ENCODE measurements at places on chromosomes 12 and 14.

DNA sequence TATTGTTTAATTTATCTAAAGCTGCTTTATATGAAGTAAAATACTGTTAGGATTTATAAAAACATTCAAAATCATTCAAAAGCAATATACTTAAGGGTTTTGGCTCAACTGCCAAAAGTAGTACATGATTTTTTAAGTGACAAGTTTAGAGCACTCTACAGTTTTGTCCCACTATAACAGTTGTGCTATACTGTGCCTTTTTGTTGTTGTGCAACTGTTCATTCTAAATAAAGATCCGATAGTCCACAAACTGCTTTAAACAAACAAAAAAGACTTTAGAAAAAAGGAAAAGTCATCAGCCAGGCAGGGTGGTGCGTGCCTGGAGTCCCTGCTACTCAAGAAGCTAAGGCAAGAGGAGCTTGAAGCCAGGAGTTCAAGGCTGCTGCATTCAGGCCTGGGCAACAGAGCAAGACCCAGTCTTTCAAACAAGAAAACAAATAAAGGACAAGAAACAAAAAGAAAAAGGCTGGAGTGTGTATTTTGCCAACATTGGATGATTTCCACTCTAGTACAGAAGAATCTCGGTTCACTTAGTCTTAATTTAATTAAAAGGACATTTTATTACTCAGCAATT, 7.3 kb downstream of the C2CD5 start:
- DNase-seq: no peak

GRCh38 chr12:18970603-18971002, 158.9 kb upstream of the PLEKHA5 start:
- no peak for DNase-seq

- DNase-seq: peak; percentile 54
Observed at GRCh38 chr14:102088012-102088792, 1.4 kb upstream of the HSP90AA1 start.

DNA sequence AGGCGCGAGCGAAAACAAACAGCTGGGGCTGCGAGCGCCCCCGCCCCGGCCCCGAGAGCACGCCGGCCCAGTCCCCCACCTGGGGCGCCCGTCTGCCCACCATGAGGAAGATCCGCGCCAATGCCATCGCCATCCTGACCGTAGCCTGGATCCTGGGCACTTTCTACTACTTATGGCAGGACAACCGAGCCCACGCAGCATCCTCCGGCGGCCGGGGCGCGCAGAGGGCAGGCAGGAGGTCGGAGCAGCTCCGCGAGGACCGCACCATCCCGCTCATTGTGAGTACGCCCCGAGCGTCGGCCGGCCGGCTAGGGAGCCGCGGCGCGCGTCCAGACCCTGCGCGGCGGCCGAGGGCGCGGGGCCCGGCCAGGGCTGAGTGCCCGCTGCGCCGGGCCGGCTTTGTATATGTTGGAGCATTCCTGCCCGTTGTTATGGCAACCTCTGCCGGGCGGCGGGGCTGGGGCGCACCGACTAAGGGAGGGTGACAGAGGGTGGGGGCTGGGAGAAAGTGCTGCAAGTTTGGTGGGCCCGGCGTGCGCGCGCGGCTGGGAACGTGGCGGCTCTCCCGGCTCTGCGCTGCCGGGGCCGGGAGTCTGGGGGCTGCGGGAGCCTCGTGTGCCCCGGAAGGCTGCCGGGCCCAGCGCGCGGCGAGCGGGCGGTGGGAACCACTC, 367 bp downstream of the GALNT16 start:
- peak; percentile 44 for DNase-seq

DNA sequence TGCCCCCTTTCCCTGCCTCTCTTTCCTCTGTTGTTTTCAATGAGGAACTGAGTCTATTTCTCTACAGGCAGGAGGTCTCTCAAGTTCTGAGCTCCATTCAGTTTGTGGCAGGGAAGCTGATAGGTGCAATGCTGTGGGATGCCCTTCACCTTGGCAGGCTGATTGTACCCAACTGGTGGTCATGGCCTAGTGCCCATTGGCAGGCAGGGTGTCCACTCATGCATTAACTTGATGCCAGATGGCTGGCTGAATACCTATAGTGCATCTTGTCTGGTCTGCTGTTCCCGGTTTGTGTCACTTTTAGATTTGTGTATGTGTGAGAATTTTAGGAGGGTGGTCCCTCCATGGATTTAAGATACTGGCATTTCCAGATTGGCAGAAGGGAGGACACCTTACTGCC, 20.0 kb upstream of the ITGA5 start:
- no peak for DNase-seq

DNA sequence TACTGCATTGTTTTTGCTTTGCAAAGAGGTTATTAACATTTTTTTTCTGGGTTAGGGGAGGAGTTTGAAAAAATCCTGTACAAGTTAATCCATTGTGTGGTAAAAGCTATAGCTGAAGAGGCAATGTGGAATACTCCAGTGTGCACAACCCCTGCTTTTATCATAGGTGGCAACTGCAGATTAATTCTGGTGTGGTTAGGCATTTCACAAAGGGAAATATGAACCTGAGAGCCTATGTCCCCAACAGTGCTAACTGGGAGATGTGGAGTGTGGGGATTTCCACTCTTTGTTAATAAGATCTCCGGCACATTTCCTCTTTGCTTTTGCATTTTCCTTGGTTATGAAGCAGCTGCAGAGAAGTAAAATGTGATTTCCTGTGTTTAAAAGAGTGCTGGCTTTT, 33.6 kb downstream of the PRORP start:
- no peak for DNase-seq

DNA sequence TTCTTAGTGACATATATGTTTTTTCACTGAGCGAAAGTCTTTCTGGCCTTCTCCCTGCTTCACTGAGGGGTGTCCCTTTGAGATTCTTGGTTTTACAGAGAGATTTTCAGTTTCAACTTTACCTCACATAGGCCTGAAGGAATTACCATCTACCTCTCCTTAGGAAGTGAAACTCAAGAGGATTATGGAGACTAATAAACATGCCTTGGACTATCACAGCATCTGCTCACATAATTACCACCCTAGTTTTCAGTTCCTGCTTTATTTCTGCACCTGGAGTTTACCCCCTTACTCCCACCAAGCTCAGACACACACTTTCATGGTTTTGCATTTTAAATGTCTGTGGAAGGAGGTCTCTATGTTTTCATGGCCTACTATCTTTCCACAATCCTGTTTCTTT, 118.3 kb upstream of the SCAF11 start:
- DNase-seq: no peak

- DNase-seq: no peak
Observed at GRCh38 chr12:93449277-93449676, 7.5 kb upstream of the UBE2N start.

DNA sequence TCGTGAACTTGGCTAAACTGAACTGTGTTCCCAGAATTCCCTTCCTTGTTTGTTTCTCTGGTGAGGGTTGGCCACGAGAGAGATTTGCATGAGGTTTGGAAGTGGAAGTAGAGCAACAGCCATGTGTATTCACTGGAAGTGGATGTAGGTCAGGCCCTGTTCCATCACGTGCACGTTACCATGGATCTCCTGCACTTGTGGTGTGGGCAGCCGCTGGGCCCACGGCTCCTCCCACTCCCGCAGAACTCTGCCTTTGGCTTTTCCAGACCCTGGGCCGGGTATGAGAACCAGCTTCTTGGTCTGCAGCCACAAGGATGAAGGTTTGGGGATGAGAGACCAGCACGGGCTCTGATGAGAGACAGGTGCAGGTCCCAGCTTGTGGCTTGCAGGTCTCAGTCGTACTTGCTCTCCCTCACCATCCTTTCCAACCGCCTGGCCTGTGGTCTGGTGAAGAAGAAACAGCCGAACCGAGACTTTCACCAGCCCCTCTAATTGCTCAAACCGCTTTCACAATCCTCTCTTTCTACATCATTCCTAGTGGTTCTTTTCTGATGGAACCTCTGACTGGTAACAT, 94.9 kb downstream of the DUSP16 start:
- DNase-seq: no peak

GRCh38 chr14:93029911-93030508, 85.7 kb downstream of the ITPK1 start:
- no peak for DNase-seq

- DNase-seq: no peak
Observed at GRCh38 chr14:102754370-102755262, 22.6 kb upstream of the TRAF3 start.

DNA sequence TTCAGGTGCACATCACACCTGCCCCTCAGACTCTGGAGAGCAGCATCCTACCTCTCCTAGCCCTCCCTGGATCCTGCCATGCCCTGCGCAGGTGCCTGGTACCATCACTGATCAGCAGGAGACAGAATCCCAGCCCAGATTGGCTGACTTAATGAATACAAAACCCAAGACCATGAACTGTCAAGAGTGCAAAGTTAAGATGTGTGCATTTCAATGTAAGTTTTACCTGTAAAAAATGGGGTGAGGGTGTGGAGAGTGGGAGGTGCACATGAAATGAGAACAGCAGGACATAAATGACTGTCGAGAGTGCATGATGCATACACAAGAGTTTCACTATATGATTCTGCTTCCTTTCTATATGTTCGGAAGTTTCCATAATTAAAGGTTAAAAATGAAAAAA, 57.9 kb upstream of the GPR68 start:
- DNase-seq: no peak

DNA sequence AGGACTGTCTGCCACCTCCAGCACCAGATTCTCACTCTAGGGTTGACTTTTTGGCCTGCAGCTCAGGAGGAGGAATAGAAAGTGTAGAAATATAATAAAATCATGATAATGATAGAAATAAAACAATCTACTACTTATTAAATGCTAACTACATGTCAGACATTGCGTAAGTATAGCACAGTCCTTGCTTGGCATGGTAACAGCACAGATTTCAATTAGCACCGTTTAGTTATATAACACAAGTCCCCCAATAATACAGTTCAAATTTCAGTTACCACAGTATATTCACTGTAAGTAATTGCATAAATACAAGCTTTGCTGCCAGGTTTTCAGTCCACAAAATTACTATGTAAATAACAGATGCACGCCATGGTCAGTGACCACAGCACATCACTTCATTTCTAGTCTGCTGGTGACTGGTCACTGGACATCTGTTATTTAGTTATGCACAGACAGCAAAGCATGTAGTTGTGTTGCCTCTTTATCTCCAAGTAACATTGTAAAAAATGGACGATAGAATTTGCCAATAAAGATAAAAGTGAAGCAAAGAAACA, 6.5 kb upstream of the GLT8D2 start:
- DNase-seq: no peak

GRCh38 chr12:84641940-84642545, 270.6 kb downstream of the SLC6A15 start:
- DNase-seq: no peak

Data from T47D (cell line).